ENCODE measurements at places on chromosomes 6 and 20.

- DNase-seq, result no peak
Observed at GRCh38 chr20:31739550-31739977, 474 bp downstream of the TPX2 start.

DNA sequence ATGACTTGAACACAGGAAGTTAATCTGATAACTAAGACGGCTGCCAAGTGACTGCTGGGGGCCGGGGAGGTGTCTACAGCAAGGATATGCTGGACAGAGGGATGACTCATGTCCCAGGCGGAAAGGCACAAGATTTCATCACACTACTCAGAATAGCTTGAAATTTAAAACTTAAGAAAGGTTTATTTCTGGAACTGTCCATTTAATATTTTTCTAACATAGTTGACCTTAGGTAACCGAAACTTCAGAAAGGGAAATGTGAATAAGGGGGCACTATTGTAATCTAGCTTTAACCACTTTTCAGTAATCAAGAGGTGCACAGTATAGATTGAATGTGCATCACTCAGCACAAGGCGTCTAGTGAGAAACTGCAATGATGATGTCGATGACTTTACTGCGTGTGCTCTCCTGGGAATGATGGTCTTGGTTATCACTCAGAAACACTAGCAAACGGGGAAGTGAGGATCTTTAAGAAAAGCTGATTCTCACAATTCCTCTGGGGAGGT lies 171.5 kb downstream of the QKI start:
- no peak for DNase-seq

DNA sequence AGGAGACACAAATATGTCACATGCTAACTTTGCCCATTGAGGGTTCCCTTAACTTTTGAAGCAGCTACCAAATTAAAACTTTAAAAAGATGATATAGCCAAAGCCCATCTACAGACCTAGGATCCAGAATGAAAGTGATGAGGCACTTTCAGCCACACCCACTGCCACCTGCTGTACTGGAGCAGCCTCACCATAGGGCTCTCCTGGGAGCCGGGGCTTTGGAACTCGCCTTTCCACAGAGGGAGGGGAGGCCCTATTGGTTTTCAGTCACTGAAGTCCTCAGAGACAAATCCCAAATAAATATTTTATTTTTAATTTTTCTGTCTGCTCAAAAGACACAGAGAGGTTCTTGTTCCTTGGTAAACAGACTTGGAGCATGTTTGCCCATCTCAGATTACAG lies 238.1 kb upstream of the TAB2 start:
- no peak for DNase-seq

- DNase-seq, result no peak
Observed at GRCh38 chr20:50806126-50806768, 11.4 kb downstream of the BCAS4 start.

DNA sequence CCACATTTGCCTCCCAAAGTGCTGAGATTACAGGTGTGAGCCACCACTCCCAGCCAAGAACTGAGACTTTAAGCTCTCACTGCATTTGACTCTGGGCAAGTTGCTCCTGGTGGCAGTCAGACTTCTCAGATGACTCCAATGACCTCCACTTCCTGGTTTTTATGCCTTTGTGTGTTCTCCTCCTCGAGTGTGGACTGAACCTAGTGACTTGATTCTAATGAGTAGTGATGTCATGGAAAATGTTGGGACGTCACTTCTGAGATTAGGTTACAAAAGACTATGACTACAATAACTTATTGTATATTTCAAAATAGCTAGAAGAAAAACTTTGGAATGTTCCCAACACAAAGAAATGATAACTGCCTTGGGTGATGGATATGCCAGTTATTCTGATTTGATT lies 12.0 kb downstream of the SPINT3 start:
- no peak for DNase-seq

- DNase-seq, result no peak
Observed at GRCh38 chr6:24640166-24640565, 5.8 kb downstream of the KIAA0319 start.

- no peak for DNase-seq
Observed at GRCh38 chr6:79724816-79725215, 93.7 kb downstream of the SH3BGRL2 start.

DNA sequence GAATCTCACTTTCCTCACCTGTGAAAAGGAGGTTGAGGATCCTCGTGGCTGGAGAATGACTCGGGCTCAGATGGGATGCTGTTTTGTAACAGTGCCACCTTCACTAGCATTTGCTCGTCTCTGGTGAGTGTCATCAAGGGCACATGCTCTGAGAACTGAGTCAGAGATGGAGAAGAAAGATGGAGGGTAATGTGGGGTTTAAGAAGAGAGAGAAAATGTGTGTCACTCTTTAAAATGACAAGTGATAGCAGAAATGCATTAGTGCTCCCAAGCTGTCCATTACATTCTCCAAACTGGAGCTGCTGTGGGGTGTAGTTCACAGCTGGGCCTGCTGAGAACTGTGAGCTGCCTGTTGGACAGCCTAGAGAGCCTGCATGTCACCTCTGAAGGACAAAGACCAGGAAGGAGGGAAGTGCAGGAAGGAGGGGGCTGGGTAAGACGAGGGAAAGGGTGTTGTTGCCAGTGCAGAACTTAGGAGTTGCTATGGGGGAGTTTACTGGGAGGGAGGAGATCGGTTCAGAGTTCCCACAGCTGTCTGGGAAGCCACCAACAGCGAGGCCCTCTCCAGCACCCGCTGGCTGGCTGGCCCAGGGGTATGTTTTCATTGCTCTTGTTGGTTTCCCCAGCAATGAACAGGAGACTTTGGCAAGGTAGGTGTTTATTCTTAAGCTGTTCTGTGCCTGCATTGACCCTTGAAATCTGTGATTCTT lies 19.8 kb downstream of the GMPR start:
- DNase-seq, result no peak

Measured in stimulated activated CD8-positive, alpha-beta memory T cell treated with anti-CD3 and anti-CD28 coated beads, Interleukin-15, amount 100 ng/mL, for 4 hours (primary cell).